DND-41 (cell line): ENCODE measurements at places on chromosomes 7 and 10.

DNA sequence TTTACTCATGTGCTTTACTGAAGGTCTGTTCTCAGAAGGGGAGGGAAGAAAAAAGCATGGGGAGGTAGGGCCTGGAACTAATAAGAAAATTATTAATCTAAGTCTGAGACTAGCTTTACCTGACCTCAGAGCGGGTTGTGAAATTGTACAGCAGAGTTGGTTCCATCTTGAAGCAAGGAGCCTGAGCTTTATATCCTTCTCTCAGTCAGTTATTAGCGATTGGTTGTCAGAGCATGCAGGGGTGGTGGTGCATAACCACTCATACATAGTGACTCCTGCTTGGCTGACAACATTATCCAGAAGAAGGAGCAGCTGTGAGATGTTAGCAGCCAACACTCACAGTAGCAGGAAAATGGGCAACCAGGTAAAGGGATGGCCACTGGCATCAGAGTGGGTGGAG lies 976.3 kb upstream of the LRRTM3 start:
- no peak for DNase-seq
- H3K36me3 ChIP-seq = no peaks in the 10 kb centered on the region
- no peak overlapping the region for H3K4me3 ChIP-seq
- no peak overlapping the region for H3K27ac ChIP-seq
- H3K27me3 ChIP-seq = no peaks in the 10 kb centered on the region

DNA sequence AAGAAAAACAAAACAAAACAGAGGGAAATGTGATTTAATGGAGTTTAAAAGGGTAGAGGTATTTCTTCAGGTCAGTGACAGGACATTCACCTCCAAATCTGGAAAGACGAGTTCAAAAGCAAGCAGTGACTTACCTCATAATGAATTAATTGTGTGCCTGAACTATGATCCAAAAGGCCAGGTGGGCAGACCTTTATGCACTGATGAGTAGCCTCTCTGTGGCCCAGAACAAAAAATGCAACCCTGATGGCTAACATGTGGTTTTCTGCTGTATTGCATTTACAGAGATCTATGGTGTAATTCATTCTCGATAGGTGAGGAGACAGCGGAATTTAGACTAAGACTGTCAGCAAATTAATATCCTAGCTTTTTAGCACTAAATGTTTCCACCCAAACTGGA lies 142.0 kb downstream of the HDAC9 start:
- DNase-seq = no peak
- H3K36me3 ChIP-seq = no peaks in the 10 kb centered on the region
- H3K4me1 ChIP-seq = no peaks in the 10 kb centered on the region
- H3K4me3 ChIP-seq = no peak overlapping the region

DNA sequence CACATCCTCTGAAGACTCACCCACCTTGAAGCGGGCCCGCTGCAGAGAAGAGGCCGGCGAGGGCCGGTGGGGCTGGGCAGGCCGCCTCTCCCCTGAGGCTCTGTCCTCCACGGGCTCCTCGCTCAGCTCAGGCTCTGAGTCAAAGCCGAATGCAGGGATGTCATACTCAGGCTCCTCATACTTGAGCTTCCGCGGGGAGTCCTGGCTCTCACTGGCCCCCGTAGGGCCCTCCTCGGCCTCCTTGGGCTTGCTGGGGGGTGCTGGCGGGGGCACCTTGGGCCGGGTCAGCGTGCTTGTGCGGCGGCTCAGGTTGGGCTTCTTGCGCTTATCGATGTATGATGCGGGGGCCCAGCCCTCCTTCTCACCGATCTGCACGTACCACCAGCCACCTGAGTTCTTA lies 109.9 kb downstream of the NEURL1 start:
- H3K27ac ChIP-seq = no peak overlapping the region
- peaks cover 12% of the 10 kb centered on the region; the same call in 1 of the 2 replicates for H3K36me3 ChIP-seq
- H3K27me3 ChIP-seq = no peaks in the 10 kb centered on the region
- H3K4me3 ChIP-seq = no peak overlapping the region
- no peaks in the 10 kb centered on the region for H3K4me1 ChIP-seq
- DNase-seq = no peak

DNA sequence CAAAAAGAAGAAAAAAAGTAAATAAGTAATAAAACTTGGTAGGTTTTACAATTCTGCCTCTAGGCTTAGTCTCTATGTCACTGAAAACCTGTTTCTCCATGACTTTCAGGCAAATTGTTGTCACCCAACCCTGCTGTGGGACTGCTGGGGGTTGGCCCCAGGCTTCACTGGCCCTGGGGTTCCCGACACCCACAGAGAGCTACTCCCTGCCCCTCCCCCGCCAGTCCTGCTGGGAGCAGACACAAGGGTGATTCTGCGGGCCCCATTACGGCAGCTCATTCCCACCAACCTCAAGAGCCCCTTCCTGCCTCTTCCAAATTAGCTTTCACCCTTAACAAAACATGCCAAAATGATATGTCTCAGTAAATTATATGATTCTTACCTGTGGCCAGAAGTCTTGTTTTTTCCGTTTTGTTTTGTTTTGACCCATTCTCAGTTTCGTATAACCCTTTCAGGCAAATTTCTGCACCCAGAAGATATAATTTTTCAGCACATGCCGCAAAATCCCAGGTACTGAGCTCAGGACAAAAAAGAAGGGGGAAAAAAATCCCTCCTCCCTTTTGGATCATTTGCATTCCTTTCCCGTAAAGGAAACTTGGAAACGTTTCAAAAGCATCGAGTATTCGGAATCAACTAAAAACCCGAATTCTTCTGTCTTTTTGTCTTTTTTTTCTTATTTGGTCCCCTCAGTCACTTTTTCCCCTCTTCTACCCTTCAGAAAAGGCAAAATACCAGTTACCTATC lies 27.8 kb downstream of the CHST15 start:
- H3K27me3 ChIP-seq = no peaks in the 10 kb centered on the region
- DNase-seq = no peak
- peak overlapping the region; percentile 60; the same call in 1 of the 2 replicates for H3K27ac ChIP-seq
- H3K4me3 ChIP-seq = no peak overlapping the region
- no peaks in the 10 kb centered on the region for H3K36me3 ChIP-seq

- H3K27me3 ChIP-seq = no peaks in the 10 kb centered on the region
- peaks cover 11% of the 10 kb centered on the region for H3K4me1 ChIP-seq
- H3K27ac ChIP-seq = no peak overlapping the region
- H3K36me3 ChIP-seq = no peaks in the 10 kb centered on the region
Observed at GRCh38 chr10:23448802-23449570, 10.1 kb downstream of the OTUD1 start.

- no peaks in the 10 kb centered on the region for H3K27me3 ChIP-seq
- H3K27ac ChIP-seq = no peak overlapping the region
- DNase-seq = peak; percentile 46
- H3K4me1 ChIP-seq = no peaks in the 10 kb centered on the region
- no peak overlapping the region for H3K4me3 ChIP-seq
- H3K36me3 ChIP-seq = no peaks in the 10 kb centered on the region
Observed at GRCh38 chr10:132836832-132837540, 51.0 kb upstream of the NKX6-2 start.

GRCh38 chr7:98655611-98656010 lies 38.5 kb downstream of the NPTX2 start:
- DNase-seq = no peak
- H3K4me3 ChIP-seq = no peak overlapping the region
- H3K27me3 ChIP-seq = peaks cover 5% of the 10 kb centered on the region
- H3K36me3 ChIP-seq = no peaks in the 10 kb centered on the region
- no peak overlapping the region for H3K27ac ChIP-seq

DNA sequence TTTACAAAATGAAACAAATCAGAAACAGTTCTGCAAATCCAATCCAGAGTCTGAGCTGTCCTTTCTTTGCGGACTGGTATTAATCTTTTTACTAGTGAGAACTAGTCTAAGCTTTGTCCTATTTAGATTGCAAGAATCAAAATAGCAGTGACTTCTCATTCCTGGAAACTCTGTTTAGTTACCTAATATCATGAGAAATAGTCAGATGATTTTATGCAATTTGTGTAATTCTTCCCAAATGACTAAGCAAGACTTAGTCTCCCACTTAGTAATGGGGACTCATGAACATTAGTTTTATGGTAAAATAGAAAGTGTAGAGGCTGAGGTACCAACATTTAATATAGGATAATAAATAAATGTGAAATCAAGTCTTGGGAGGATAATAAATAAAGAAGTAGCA lies 341.3 kb downstream of the DNAJB9 start:
- no peaks in the 10 kb centered on the region for H3K36me3 ChIP-seq
- H3K4me1 ChIP-seq = no peaks in the 10 kb centered on the region
- no peaks in the 10 kb centered on the region for H3K27me3 ChIP-seq
- no peak for DNase-seq

DNA sequence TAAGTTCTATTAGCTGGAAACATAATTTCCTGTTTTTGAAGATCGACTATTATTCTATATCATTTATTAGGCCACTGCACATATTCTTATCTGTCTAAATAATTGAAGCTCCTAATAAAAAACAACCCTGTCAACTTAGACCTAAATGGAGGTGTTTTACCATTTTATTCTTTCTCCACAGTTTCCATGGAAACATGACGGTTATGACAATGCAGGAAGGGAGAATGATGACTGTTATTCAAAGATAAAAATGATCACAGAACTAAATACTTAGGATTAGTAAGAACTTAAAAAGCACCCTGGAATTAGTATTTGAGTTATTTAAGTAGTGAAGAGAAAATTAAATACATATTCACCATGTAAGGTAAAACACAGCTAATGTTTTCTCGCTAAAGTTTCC lies 119.9 kb upstream of the DKK1 start:
- H3K27me3 ChIP-seq = no peaks in the 10 kb centered on the region
- H3K4me3 ChIP-seq = no peak overlapping the region
- no peak for DNase-seq
- no peaks in the 10 kb centered on the region for H3K36me3 ChIP-seq
- H3K27ac ChIP-seq = no peak overlapping the region

DNA sequence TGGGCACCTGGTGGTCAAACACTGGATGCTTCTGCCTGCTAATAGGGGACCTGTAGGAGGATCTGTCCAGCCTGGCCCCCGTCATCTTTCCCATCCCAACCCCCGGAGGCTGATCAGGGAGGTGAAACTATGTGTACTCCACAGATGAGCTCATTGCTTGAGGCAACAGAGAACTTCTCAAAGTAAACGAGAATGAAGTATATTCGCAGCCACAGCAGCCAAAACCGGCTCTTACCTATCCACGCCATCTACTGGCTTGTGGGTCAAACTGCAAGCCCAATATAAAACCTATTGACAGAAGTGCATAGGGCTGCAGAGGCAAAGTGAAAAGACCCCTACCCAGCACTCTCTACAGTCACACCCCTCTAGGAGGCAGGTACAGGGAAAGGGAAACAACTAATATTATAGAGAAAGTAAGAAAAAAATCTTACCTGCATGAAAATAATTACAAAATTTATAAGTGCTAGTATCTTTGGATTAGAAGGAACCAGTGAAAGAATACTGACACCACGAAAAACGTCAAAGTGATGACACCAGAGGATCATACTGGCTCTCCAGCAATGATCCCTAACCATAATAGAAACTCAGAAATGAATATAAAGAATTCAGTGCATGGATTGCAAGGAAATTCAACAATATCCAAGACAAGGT lies 973.5 kb downstream of the ANKRD7 start:
- no peaks in the 10 kb centered on the region for H3K36me3 ChIP-seq
- H3K4me1 ChIP-seq = no peaks in the 10 kb centered on the region
- no peaks in the 10 kb centered on the region for H3K27me3 ChIP-seq

GRCh38 chr7:132937286-132937685 lies 144.6 kb downstream of the CHCHD3 start:
- H3K27ac ChIP-seq = no peak overlapping the region
- no peaks in the 10 kb centered on the region; the same call in 1 of the 2 replicates for H3K36me3 ChIP-seq
- H3K4me1 ChIP-seq = no peaks in the 10 kb centered on the region
- DNase-seq = no peak
- no peak overlapping the region for H3K4me3 ChIP-seq
- no peaks in the 10 kb centered on the region for H3K27me3 ChIP-seq
